ENCODE measurements at places on chromosomes 6 and 20.

DNA sequence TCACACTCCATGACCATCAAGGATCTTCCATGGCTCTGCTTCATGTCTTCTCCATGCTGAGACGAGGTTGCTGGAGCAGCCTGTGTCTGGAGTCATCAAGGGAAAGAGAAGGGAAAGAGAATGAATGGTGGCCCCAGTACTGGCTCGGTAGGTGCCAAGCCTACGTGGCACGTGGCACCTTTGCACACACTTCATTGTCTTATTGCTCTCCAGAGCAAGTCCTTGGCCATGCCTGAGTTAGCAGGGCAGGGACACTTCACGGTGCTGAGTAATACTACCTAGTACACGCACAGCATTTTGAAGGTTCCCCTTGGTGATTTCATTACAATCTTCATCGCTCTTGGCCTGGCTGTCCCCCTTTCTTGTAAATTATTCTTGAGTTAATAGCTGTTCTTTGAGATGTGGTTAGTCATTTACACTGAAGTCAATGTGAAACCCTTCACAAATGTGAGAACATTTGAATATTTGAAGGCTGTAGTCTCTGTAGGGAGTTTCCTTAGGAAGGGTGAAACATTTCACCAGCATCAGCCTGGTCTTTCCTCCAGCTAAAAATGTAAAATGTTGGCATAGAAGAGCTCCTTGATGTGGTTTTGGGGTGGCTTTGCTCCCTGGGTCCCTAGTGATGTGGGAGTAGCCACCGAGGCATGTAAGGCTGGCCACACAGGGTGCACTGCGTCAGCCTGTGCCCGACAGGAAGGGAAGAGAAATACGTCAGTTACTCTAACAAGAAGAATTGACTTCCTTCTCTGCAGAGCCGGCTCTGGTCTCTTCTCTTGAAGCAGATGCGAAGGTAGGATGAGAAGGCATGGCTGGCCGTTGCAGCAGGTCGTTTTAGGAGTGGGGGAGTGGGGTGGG lies at the start of gene SYTL3:
Gene SYTL3, plus strand, starts transcription at position 766 of the 855 bp plus-strand sequence. CDS start 13,215 bp downstream, outside the sequence.
- DNase-seq, result no peak

- DNase-seq, result peak; percentile 12
Observed at GRCh38 chr6:35213824-35214756, at the start of gene SCUBE3. Gene SCUBE3 (plus strand): TSS chr6:35213956. CDS start chr6:35214419, 463 bp downstream.

GRCh38 chr6:157994125-157994795 lies 12.6 kb downstream of the SYNJ2 start:
- no peak for DNase-seq

- DNase-seq, result no peak
Observed at GRCh38 chr6:104486035-104486434, 373.7 kb downstream of the HACE1 start.

DNA sequence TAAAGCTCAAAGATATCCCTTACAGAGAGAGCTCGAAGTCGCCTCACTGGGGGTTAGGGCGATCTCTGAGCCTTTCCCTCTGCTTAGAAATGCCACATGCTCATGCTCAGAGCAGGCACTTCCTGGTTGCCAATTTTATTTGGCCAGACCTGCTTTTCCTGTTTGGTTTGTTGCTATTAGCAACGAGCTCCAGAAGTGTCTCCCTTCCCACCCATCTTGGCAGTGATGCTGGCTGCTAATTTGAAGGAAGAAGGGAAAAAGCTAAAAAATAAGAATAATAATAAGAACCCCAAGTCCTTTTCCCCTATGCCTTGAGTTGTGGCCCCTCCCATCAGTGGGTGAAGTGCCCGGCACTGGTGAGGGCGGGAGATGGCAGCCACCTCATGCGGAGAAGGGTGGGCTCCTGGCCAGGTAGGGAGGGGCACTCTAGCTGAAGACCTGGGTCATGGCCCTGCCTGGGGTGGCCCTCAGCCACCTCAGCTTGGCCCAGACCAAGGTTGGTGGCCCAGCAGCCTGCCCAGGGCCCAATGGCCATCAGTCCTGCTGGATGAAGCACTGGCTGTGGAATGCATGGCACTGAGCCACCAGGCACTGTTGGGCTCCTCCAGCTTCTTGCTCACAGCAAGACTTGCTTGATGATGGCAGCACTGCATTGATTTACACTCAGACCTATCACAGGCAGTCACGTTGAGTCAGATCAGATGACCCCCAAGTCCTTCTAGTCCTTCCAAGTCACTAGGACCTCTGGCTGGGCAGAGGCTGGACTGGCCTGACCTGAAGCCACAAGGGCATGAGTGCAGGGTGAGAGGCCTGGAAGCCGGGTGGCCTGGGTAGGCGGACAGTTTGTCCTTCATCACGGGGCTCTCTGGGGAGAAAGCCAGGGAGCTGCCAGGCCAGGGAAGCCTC lies 79.0 kb downstream of the SYNJ2 start:
- peak; percentile 24 for DNase-seq
